SK-N-SH treated with all-trans-retinoic acid at 6 μM for 48 hours (cell line): ENCODE measurements at places on chromosomes 3 and 15.

- ATAC-seq = no peak
Measured at GRCh38 chr3:123722021-123722420, 137.2 kb upstream of the HACD2 start.

- ATAC-seq = no peak
Measured at GRCh38 chr3:8436661-8437287, 64.8 kb upstream of the LMCD1 start.

DNA sequence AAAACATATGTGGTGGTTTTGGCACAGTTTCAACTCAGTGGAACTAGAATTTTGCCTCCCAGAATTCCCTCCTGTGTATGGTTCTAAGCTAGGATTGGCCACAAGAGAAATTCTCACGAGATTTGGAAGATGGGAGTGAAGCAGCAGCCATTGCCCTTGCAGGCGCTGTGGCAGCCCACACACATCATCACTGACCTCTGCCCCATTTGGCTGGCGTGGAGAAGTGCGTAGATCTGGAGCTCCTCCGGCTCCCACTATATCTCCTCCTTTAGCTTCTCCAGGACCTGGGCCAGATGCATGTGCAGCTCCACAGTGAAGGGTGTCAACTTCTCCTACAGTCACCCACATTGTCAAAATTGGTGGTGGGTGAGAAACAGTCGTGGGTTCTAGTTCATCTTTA lies 199.6 kb downstream of the EFHB start:
- no peak for ATAC-seq

GRCh38 chr3:54079730-54080325 lies 42.5 kb upstream of the CACNA2D3 start:
- ATAC-seq = no peak

DNA sequence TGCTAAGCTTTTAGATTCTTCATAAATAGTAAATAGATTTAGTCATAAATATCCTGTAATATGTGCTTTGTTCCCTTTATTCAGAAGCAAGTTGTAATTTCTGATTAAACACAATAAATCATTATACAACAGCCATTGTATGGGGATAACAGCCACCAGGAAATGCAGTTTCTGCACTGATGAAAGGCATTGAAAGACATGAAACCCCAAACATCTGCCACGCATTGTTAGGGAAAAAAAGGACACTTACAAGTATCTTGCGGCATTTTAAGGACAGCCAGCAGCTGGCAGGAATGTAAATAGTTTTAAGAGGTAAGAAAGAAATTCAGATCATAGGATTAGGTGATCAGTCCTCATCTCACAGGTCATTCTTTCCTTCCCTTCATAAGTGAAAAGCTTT lies 801.1 kb upstream of the LMCD1 start:
- no peak for ATAC-seq

- no peak for ATAC-seq
Measured at GRCh38 chr15:34043813-34044212, 4.8 kb upstream of the AVEN start.

DNA sequence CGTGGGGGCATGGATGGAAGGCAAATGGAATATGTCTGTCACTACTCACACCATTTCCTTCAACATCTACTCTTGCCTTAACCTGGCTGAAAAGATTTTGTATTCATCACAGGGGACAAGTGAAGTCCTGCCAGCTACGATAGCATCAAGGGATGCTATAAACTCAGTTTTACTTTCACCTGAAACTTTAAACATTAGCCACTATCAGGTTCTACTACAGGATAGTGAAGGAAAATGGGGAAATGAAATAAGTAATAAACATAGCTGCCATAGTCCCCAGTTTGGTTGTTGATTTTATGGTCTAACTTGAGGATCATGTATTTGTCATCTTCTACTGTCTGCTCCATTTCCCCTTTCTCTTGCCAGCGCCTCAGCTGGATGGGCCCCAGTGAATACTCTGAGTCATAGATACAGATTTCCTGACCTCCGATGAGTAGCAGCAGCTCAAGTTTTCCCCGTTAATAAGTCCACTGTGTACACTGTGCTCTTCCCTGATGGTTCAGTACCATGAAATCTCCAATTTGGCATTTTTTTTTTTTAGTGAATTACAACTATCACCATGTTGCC lies 338.2 kb upstream of the SLCO3A1 start:
- ATAC-seq = peak; percentile 98

DNA sequence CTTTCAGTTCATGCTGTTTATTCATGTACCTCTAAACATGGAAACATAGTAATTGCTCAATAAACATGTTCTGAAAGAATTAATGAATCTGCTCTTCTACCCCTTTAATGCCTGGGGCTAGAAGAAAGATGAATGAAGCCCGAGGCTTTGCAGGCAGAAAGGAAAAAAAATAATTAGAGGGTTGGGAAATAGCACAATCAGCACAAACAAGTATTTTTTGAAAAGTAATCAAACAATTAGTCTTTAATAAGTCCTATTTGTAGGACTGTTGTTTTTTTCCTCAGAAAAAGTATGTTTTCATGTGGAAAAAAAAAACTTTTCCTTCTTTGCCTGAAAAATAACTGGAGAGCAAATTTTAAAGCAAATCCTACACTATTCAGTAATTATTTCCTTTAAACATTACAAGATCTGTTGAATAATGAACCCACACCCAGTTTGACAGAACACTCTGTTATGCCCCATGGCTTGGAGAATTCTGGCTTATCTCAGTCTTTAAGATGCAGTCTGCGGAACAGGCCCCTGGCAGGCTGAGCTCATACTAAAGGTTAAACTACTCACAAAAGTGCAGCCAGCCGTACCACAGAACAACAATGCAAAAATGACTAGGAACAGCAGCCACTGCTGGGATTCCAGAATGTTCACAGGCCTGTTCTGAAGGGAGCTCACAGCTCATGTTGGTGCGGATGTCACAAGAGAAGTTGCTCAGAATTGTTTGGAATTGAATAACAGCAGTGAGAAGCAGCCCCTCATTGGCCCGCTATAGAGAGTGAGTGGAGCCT lies 79.2 kb downstream of the ABI3BP start:
- ATAC-seq = no peak

GRCh38 chr3:110816008-110816407 lies 255.6 kb upstream of the NECTIN3 start:
- ATAC-seq = no peak

DNA sequence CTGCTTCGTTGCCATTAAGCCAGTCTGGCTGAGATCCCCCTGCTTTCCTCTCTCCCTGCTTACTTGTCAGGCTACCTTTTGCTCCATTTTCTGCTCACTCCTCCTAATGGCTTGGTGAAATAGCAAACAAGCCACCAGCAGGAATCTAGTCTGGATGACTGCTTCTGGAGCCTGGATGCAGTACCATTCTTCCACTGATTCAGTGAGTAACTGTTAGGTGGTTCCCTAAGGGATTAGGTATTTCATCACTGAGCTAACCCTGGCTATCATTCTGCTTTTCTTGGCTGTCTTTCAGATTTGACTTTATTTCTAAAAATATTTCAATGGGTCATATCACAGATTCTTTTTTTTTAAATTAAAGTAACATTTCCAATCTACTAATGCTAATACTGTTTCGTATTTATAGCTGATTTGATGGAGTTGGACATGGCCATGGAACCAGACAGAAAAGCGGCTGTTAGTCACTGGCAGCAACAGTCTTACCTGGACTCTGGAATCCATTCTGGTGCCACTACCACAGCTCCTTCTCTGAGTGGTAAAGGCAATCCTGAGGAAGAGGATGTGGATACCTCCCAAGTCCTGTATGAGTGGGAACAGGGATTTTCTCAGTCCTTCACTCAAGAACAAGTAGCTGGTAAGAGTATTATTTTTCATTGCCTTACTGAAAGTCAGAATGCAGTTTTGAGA lies 25.0 kb downstream of the CTNNB1 start:
- ATAC-seq = peak; percentile 78

GRCh38 chr15:78921940-78922339 lies 22.9 kb downstream of the CTSH start:
- no peak for ATAC-seq
